Urinary bladder (tissue), 4 donors: ENCODE measurements at places on chromosomes 13 and 19. TPM values are rescaled to one million over a fixed set of nuclear protein-coding genes. Genes with fewer than 3 reads are reported as not detected.

GRCh38 chr13:80586356-80586755, 245.4 kb upstream of the SPRY2 start:
- no peak for DNase-seq

- DNase-seq: no peak
Observed at GRCh38 chr13:48403151-48403631, 9.7 kb downstream of the LPAR6 start.

GRCh38 chr19:40768869-40769268, 6.5 kb upstream of the MIA start:
- DNase-seq: no peak

DNA sequence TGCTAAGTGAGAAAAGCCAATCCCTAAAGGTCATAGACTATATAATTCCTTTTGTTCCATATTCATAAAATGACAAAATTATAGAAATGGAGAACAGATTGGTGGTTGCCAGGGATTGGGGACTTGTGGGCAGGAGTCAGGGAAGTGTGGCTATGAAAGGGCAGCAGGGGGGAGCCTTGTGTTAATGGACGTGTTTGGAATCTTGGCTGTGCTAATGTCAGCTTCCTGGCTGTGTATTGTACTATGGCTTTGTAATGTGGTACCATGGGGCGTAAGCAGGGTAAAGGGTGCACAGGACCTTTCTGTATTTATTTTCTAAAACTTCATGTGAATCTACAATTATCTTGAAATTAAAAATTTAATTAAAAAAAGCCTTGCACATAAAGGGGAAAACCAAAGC, 248.5 kb downstream of the UQCRFS1 start:
- DNase-seq: no peak

DNA sequence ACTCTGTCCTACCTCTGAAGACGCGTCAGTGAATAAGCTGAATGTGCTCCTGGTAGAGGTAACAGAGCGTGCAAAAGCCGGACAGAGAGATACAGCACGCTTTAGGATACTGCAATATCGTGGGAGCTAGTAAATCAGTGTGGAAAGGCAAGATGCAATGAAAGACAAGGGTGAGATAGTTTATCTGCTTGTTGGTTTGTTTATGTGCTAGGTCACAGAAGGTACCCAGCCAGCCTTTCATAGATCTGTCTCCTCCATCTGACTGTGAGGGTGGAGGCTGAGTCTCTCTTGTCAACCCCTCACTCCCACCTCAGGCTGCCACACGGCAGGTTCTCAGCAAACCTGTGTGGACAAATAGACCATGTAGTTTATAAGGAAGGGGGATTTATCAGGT, 904 bp upstream of the GIPC1 start:
- DNase-seq: no peak

DNA sequence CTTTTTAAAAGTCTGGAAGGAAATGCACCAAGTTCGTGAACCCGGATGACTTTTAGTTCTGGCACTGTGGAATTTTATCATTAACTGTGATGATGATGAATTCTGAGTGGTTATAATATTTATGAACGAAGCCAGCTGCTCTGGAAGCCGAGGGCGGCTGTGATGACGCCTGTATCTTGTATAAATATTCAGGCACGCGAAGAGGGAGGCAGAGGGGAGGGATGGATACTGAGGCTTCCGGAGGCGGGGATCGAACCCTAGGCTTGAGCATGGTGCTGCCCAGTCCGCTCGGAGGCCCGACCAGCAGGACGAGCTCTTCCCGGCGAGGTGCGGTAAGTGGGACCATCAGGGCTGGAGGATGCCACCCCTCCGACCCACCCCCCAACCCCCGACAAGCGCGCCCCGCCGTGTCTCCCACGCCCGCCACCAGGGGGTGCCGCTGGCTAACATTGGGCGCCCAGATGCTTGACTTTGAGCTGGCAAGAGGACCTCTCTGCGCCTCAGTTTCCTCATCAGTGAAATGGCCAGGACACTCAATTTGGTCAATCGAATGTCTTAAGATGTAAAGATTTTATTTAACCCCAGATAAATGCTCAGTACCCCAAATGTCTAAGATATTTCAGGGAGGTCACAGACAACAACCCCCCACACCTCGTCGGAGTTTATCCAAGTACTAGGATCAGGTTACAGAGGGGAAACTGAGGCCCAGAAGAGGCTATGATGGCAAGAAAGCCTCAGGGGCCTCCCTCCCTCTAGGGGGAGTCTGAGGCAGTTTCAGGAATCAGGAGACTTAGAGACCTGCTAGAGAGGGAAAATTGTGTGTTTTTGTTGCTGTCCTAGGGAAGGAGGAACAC, 4.5 kb upstream of the RAB3A start:
- no peak for DNase-seq

DNA sequence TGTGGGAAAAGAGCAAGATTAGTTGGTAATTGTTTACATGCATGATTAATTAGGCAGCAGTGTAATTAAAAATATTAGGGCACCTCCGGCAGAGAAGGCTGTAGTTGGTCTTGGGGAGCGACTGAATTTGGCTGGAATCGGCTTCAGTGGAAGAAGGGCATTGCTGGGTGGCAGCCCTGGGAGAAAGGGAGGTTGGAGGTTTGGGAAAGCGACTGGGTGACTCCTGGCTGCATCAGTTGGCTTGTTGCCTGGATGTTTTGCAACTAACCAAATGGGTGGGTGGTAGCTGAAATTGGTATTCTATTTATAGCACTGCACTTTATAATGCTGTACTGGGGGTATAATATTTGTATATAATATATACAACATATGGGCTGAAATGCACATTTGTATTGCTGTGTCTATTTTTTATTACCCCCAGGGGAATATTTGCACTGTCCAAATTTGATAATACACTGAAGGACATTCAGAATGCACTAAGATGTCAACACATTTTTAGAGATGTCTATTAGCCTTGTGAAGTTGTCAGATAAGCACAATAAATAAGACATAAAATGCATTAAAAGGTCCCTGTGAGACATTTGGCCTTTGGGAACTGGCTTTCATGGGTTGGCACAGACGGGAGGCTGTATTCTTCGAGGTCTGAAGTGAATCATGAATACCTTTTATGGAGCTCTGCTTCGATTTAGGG, 1.7 kb downstream of the B3GLCT start:
- no peak for DNase-seq

DNA sequence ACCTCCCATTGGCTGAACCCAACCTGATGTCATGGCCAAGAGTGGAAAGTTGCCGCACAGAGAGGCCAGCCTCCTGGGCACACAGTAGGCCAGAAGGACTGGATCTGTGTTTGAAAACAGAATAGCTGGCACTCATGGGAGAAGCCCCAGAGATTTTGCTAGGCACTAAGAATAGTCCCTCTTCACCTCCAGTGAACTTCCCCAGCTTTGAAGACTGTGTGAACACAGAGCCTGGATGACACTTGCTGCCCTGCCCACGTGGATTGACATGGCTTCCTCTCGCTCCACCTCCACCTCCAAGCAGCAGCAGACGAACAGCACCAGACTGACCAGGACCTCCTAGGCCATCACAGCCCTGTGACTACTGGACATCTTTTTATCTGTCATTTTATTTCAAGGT, 37.9 kb upstream of the KL start:
- DNase-seq: no peak

DNA sequence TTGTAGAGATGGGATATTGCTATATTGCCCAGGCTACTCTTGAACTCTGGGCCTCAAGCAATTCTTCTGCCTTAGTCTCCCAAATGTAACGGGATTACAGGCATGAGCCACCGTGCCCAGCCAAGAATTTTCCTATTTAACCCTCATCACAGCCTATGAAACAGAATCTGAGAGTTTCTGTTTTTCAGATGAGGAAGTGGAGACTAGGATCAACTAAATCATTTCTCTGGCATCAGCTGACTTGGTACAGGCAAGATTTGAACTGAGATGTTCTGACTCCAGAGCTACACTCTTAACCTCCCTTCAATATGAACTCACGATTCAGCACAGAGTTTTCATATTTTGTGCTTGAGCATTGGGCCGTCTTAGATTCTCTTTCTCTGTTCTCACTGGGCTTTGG, 8.1 kb downstream of the ZNF460 start:
- no peak for DNase-seq

- no peak for DNase-seq
Observed at GRCh38 chr13:23960566-23961156, 63.4 kb upstream of the C1QTNF9B start.

DNA sequence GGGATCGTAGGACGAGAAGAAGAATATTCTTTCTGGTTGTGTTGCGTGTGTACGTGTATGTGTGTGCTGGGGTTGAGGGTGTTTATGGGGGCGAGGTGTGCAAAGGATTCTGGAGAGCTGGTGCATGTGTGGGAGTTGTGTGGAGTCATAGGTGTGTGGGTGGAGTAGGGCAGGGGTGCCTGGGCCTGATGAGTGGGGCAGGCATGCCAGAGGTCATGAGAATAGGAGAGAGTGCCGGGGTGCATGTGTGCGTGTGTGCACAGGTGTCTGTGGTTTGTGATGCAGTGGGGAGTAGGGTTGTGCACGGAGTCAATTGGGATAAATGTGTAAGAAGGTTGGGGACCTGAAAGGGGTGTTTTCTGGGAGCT, 649 bp downstream of the TMEM91 start:
- DNase-seq: no peak

DNA sequence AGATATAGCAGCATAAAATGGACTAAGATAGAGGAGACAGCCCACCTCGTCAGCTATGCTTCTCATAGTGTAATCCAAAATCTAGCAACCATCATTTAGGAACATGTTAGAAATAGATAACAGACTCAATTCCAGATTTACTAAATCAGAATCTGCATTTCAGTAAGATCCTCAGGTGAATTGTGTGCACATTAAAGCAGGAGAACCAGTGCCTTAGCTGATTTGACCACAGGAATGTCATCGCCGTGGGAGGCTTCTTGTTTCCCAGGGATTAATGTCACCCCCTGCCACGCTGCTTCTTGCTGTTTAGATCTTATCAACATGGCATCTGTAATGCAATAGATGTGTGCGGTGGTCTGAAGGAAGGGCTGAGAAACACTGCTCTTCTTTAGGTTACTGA, 84.0 kb downstream of the GPC5 start:
- no peak for DNase-seq

- no peak for DNase-seq
Observed at GRCh38 chr13:18212873-18213272, 968.8 kb downstream of the TUBA3C start.

DNA sequence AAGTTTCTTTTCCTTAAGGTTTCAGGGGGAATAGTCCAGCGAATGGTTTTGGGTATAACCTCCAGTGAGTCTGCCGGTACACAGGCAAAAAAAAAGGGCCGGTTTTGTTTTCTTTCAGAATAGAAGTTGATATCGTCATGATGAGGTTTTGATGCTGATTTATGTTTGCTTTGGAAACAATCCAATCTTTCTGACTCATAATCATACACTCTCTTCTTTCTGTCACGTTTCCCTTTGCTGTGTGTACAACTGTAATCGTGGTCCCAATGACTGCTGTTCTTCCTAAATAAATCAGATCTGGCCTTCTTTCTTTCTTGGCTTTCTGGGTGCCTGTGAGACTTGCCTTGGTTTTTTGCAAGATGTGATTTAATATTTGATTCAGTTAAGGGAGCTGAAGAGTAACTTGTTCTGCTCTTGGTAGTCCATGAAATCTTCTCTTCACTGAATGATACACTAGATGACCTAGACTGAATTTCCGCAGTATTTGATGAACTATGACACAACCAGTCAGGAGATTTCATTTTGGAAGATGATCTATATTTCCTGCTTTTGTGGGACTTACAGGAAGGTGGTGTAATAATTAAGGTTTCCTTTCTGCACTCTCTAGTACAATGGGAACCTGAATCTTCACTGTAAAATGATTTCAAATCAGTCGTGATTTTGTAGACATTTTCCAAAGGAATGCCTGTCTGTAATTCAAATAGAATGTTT, 34.9 kb upstream of the METTL21C start:
- no peak for DNase-seq

GRCh38 chr19:55643887-55644176, 383 bp downstream of the ZNF581 start:
- DNase-seq: no peak

DNA sequence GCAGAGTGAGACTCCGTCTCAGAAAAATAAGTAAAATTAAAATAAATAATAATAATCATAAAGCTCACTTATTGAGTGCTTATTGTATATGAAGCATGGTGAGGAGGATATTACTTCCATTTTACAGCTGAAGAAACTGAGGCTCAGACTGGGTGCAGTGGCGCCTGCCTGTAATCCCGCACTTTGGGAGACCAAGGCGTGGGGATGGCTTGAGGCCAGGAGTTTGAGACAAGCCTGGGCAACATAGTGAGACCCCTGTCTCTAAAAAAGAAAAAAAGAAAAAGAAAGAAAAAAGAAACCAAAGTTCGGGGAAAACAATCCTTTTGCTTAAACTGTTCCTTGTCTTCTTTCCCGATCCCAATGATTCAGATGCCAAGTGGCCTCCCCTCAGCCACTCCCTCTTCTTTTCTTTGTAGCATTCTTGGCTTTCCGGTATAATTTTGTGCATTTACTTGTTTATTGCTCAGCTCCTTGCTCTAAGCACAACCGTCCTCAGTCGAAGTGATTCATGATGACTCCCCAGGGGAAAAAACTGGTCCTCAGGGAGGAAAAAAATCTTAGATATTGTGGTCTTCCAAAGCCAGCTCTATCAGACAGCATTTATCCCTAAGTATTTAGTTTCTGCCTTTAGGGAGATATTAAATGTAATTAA, 965 bp upstream of the EIF3G start:
- no peak for DNase-seq

GRCh38 chr19:42601811-42602443, 7.2 kb upstream of the CEACAM8 start:
- no peak for DNase-seq

- no peak for DNase-seq
Observed at GRCh38 chr13:27338816-27339215, 68.2 kb downstream of the RASL11A start.

GRCh38 chr19:48135411-48135810, 24.8 kb upstream of the PLA2G4C start:
- DNase-seq: no peak

GRCh38 chr19:17219286-17219685, 4.1 kb downstream of the USE1 start:
- no peak for DNase-seq

GRCh38 chr19:18814063-18814462, 17.7 kb upstream of the UPF1 start:
- DNase-seq: no peak

CLN5 gene
- 43.7 TPM for total RNA-seq

MADCAM1 gene
- total RNA-seq: 1.3 TPM

FUT3 gene
- 0.63 TPM for total RNA-seq

SMIM24 gene
- not detected for total RNA-seq

BLOC1S3 gene
- 3.9 TPM for total RNA-seq

SELENOV gene
- total RNA-seq: 0.37 TPM

TIMM44 gene
- total RNA-seq: 31.2 TPM

CLDND2 gene
- total RNA-seq: not detected

ZNF583 gene
- 22.7 TPM for total RNA-seq
